ENCODE measurements at places on chromosomes 1 and 21.

- no peak for DNase-seq
These were observed 1.5 kb upstream of the S100A14 start for GRCh38 chr1:153617663-153618062.

DNA sequence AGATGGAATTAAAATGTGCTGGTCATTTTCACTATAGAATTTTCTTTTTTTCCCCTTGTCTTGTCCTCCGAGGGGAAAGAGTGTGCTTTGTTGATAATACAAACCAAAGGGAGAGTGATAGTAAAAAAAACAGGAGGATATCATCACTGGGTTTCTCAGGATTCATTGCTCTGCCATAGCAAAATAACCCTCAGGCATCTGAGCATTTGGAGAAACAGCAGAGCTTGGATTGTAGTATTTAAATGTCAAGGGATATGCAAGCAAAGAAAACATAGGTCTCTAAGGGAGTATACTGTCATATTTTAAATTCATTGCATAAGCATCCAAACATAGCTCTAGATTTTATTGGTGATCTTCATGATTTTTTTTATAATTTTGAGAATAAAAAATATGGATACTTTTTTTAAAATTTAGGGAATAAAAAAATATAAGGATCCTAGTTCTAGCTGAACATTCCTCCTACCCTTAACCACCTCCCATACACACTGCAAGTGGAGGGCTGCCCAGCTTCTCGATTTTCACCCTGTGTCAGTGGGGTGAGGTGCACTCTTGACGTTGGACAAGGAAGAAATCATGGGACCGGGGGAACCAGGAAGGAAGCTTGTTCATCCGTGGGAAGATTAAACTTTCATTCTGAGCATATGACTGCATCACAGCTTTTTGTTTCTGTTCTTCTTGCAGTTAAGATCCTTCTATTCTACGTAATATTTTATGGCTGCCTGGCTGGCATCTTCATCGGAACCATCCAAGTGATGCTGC is 4.4 kb downstream of the ATP1B1 start:
- no peak for DNase-seq

- no peak for DNase-seq
These were observed 151.7 kb upstream of the HMGB4 start for GRCh38 chr1:33712186-33712585.

GRCh38 chr1:3879099-3879498 is 21.0 kb downstream of the C1orf174 start:
- no peak for DNase-seq

Measured in NCI-H2227 treated with DMSO at 0.1 percent for 48 hours (cell line).